Skin of body (tissue), 3 donors: ENCODE measurements at places on chromosomes 3 and 15.

- DNase-seq: no peak
Observed at GRCh38 chr3:112273536-112273935, 20.5 kb downstream of the SLC9C1 start.

GRCh38 chr3:115932807-115933206 lies 309.5 kb downstream of the GAP43 start:
- DNase-seq: no peak

DNA sequence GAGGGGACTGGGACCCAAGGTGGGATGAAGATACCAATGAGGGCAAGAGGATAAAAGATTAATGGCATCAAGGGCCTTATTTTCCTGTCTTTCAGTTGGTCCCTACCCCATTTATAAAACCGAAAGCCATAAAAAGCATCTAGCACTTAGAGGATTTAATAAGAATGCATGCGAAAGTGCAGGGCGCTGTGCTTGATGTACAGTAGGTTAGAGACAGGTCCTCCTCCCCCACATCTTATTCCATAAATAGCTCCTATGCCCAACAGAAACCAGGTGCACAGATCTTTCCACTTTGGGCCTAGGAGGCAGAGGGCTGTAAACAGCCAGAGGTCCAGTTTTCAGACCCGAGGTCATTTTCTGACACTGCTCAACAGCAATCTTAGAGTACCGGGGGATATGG lies 1.2 kb downstream of the LPCAT4 start:
- no peak for DNase-seq

DNA sequence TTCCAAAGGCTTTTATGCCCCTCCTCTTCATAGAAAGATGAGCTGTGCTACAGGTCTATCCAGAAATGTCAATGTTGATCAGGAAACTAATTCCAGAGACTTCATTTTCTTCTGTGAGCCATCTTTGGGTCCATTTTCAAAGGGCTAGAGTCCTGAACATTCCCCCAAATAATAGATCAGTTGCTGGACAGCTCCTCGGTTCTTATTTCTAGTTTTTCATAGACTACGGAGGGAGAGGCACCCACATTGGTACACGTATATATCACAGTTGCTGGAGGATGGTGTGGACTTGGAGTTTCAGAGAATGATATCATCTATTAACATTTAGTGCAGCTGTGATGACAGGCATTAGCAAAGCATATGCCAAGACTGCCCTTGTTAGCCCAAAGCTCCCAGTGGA lies 59.1 kb downstream of the AGBL1 start:
- DNase-seq: no peak

DNA sequence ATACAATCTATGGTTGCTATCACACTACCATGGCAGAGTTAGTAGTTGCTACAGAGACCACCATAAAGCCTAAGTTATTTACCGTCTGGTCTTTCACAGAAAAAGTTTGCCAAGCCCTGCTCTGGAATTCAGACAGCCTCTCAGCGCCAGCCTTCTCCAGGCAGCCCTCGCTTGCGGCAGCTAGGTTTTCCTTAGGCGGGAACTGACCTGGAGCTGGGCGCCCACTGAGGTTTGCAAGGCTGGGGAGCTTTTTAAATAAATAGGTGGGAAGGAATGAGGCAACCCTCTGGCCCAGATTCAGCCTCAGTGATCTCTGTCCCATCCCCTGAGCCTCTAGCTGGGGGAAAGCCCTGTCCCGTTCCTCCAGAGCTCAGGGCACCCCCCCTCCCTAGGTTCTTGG lies 1.2 kb downstream of the CTSH start:
- no peak for DNase-seq

DNA sequence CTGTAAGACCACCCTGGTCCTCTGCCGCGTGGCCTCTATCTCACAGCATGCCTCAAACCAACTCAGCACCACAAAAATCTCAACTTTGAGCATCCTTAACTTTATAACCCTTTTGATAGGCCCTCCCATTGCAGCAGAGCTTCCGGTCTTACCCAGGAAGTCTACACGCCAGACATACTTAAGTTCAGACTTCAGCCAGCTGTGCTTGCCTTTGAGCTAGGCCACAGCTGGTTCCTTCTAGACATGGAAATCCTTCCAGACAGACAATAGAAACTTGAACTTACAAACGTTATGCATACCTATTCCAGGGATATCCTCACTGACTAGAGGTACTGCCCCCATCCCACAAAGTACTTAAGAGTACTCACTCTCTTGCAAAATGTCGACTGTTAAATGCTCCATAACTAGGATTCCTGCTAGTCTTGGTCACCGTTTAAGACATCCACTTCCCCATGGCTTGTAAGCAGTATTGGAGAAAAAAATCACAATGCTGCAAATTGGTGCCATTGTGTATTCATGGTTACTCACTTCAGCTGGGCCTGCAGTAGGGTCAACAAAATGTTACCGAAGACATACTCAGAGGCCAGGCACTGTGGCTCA lies 183.5 kb downstream of the TBL1XR1 start:
- DNase-seq: no peak
